ENCODE measurements at places on chromosomes 5 and 9.

GRCh38 chr9:77802515-77803293 lies 154.6 kb upstream of the GNA14 start:
- DNase-seq = no peak

DNA sequence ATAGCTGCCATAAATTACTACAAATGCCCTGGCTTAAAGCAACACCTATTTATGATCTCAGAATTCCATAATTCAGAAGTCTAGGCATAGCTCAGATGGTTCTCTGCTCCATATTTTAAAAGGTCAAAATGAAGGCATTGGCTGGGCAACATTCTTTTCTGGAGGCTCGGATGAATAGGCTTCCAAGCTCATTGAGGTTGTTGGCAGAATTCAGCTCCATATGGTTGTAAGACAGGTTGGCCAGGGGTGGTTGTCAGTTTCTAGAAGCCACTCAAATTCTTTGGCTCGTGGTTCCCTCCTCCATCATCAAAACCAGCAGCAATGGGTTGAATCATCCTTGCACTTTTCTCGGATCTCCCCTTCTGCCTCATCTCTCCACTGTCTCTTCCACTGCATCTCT lies 49.4 kb downstream of the TGFBR1 start:
- DNase-seq = no peak

DNA sequence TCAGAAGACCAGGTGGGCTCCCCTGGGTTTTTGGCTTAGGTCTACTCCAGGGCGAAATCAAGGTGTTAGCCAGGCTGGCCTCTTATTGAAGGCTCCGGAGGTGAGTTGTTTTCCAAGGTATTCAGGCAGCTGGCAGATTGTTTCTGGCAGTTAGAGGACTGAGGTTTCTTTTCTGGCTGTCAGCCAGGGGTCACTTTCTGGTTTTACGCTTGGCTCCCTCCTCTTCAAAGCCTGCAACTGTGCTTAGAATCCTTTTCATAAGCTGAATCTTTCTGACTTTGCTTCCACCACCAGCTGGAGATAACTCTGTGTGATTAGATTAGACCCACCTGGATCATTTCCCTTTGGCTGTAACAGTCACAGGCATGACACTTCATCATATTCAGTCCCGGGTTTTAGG lies 24.6 kb downstream of the RFK start:
- DNase-seq = no peak

- no peak for DNase-seq
Measured at GRCh38 chr5:165504674-165505073, 1999.3 kb downstream of the MAT2B start.

GRCh38 chr9:98378794-98379193 lies 123.3 kb upstream of the TBC1D2 start:
- no peak for DNase-seq

Measured in effector memory CD8-positive, alpha-beta T cell (primary cell).